Central memory CD4-positive, alpha-beta T cell (primary cell): ENCODE measurements at places on chromosomes 6 and 20.

GRCh38 chr6:30329331-30329730, 2.6 kb downstream of the TRIM39 start:
- DNase-seq: no peak

DNA sequence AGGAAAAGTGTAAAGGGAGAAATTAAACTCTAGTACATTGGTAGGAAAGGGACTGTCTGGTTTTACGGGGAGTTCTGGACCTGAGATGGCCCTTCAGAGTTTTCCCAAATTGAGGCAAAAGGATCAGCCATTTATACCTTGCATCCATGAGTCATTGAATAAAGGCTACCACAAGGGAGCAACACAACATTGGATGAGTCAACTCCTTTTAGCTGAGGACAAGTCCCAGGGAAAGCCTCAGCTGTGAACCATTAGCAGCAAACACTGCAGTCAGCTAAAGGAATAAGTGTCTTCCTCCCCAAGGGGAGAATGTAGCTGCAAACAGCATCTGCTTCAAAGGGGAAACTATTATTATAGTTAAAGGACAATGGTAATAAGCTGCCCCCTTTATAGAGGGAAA, 468.7 kb upstream of the ID4 start:
- DNase-seq: no peak

DNA sequence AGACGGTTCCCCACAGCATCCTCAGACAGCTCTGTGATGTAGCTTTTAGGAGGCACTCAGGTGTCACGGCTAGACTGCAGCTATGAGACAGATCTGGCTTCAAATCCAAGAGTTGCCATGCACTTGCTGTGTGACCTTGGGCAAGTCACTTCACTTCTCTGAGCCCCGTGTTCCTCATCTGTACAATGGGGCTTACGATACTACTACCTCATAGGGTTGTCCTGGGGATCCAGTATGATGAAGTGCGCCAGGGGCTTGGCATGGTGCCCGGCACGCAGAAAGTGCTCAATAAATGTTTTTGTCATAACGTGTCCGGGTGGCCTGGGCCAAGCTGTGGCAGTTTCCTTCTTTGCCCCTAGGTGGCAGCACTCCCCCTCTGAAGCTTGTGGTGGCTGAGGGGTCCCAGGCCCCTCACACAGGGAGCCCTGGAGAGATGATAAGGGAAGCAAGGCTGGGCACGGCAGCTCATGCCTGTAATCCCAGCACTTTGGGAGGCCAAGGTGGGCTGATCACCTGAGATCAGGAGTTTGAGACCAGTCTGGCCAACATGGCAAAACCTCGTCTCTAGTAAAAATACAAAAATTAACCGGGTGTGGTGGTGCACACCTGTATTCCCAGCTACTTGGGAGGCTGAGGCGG, 19.1 kb upstream of the CHMP4B start:
- DNase-seq: peak; percentile 26

DNA sequence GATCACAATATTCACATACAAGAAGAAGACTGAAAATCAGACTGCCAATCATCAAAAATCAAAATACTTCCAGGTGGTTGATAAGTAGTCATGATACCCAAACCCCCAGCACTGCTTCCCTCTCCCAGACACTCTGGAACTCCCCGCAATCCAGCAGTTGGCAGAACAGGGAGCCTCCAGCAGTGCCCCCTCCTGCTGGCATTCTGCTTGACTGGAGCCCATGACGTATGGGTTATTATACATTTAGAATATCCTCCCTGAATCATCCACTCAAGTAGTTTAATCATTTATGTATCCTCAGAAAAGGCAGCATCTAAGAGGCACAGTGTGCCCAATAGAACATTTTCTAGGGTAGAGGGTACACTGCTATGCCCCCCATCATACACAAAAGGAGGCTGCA, 9.3 kb upstream of the OGFRL1 start:
- no peak for DNase-seq

DNA sequence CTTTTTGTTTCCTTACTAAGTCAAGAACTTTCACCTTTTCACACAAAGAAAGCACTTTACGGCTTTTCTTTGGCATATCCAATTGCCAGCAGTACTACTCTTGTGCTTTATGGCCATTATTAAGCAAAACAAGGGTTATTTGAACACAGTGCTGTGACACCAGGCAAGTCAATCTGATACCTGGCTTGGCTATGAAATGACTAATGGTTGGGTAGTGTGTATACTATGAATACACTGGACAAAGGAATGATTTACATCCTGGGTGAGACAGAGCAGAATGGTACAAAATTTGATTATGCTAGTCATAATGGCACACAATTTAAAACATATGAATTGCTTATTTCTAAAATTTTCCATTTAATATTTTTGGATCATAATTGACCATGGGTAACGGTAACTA, 22.1 kb upstream of the ADGRF1 start:
- DNase-seq: no peak

- no peak for DNase-seq
Measured at GRCh38 chr6:70314296-70314695, 11.4 kb upstream of the COL9A1 start.

- no peak for DNase-seq
Measured at GRCh38 chr6:148170286-148170685, 172.4 kb upstream of the SASH1 start.

GRCh38 chr6:25606151-25606550, 45.9 kb upstream of the SCGN start:
- no peak for DNase-seq

- DNase-seq: no peak
Measured at GRCh38 chr20:34543463-34544056, 15.0 kb upstream of the MAP1LC3A start.

- no peak for DNase-seq
Measured at GRCh38 chr6:161207200-161207599, 66.7 kb downstream of the AGPAT4 start.

DNA sequence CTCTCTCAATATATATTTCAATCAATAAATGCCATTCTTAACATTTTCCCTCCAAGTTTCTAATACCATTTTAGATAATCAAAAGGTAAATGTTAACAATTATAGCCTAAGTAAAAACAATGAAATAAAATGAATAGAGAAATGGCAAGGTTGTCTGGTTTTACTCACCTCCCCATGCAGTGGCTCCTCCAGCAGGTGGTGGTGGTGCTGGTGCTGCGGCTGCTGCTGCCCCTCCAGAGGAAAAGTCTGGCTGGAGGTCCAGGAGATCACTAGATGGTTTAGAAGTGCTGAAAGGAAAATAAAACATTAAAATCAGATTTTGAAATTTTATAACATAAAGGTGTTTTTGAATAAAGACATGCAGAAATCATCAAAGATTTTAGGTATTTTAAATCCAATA, 93.2 kb downstream of the PRSS35 start:
- DNase-seq: no peak

DNA sequence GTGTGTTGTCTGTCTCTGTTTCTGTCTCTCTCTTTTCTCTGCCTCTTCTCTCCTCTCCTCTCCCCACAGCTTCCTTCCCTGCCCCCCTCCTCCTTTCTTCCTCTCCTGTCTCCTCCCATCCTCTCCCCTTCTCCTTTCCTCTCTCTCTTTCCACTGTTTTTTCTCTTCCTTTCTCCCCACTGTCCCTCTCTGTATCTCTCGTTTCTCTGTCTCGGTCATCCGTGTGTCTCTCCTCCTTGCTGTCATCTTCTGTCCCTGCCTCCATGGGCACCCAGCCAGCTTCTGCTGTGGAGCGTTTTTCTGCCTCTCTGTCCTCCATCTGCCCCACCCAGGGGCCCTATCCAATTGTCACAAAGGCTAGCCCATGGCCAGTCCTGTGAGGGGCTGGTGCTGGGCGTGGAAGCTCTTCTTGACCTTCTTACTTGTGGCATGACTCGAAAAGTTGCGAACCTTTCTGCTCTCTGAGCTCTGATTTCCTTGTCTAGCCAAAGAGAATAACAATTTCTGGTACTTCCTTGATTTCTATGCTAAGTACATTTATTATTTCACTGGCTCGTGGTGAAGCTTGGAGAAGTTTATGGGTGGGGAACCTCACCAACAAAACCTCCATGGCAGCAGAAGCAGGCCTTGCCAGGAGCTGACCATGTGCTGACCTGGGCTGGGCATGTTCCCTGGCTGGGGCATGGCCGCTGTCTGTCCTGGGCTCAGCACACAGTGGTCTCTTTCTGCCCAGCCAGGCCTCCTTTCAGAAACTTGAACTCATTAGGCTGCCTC, 69.3 kb downstream of the CEBPB start:
- DNase-seq: no peak

GRCh38 chr6:136174510-136174909, 75.6 kb downstream of the MTFR2 start:
- DNase-seq: no peak

DNA sequence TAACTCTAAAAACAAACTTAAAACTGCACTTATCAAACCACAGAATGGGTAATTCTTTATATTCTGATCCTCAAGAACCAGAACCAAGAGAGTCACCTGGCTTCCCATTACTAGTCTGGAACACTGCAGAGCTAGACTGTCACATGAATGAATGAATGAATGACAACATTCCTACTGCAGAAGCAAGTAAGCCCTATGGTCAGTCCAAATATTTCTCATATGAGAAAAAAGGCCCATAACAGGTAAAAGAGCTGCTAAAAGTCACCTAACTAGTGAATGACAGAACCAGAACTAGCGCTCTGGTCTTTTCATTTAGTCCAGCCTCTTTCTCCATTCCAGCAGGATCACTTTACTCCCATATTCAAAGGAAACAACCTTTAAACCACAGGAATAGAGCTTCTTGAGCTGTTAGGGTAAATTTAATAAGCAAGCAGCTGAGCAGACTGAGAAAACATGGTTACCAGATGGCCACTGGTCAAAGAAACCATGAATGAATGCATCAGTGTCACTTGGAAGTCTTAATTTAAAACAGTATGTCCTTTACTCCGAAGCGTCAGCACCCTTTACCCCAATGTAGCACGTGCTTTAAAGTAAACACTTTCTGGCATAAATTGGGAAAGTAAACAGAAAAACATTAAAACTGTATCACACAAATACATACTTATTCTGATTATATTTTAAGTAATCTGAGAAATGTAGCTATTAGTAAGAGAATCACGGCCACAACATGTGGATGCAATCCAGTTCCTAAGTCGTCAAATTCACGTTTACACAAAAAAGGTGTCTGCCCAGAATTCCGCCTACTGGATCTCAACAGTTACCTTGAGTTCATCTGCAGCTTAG, 1.4 kb downstream of the PREP start:
- DNase-seq: no peak

GRCh38 chr6:105116150-105116549, 63.7 kb downstream of the POPDC3 start:
- DNase-seq: no peak

- no peak for DNase-seq
Measured at GRCh38 chr6:32761548-32761947, 1.8 kb downstream of the HLA-DQB2 start.
